ENCODE measurements at places on chromosomes 5 and 9.

GRCh38 chr5:137847687-137848086 lies 20.0 kb upstream of the MYOT start:
- DNase-seq: no peak

DNA sequence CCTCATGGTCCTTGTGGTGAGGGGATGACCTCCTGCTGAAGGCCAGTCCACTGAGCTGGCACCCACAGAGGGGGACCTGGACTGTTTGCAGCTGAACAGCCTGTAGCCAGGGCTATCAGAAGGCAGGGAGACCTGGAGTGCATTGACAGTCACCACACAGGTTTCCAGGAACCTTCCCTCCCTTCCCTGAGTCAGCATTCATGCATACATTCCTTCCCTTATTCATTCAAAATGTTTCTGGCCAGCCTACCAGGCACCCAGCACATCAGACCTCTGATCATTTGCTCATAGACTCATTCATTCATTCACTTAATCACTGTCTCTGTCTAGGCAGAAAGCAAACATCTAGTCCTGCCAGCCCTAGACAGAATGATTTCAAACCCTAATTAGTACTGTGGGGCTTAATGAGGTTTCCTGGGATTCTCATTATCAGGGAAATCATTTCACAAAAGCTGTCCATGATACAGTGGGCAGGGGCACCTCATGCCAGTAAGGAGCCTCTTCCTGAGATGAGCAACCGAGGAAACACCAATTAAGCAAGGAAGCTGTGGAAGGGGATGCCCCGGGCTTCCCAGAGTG lies 110.1 kb upstream of the PPP1R26 start:
- DNase-seq: no peak

- no peak for DNase-seq
Measured at GRCh38 chr5:107990881-107991810, 320.4 kb upstream of the EFNA5 start.

GRCh38 chr9:26983340-26983739 lies 22.1 kb downstream of the LRRC19 start:
- DNase-seq: no peak

GRCh38 chr5:157767689-157768088 lies 24.2 kb downstream of the LSM11 start:
- DNase-seq: no peak

- DNase-seq: no peak
Measured at GRCh38 chr9:76023715-76024195, 133.3 kb downstream of the PCSK5 start.

DNA sequence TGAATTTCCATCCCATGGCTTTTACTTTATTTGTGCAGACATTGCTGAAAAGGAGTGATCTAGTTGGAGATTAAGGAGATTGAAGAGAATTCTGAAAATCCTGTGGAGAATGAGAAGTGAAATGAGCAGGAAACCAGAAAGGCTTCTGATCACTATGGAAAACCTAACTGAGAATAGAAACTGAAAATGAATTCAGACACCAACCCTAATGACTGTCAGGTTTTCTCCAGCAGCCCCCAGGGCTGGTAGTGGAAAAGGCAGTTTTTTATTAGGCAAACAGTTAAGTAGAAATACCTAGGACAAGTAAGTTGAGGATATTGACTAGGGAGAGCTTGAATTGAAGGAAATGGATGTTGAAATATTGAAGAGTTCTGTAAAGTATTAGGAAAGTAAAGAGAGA lies 14.7 kb upstream of the ARRDC3 start:
- no peak for DNase-seq

DNA sequence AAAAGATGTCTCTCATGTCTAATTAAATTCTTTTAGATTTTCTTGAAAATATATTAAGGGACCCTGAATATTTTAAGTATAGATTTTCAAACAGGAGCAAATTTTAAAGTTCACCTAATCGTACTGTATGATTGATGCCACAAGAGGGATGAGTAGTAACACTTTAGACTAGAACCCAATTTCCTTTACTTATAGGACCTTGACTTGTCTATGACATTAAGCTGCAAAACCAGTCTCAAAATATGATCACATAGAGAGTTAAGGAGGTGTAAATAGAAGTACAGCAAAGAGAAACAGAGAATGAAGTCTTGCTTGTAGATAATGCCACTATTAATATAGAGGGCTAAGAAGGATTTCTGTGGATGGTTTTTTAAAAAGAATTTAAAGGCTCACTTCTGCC lies 312.9 kb upstream of the PRR16 start:
- DNase-seq: no peak

DNA sequence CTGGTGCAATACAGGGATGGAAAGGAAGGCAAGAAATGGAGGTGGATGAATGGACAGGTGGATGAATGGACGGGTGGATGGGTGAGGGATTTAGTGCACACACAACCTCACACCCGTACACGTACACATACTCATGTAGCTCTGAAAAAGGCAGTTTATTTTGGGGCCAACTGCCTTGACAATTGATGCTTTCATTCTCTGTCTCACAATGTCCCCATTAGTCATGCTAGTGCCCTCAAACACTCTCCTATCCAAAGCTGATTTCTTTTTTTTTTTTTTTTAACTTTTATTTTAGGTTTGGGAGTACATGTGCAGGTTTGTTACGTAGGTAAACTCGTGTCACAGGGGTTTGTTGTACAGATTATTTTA lies 495.0 kb downstream of the DMAC1 start:
- no peak for DNase-seq

DNA sequence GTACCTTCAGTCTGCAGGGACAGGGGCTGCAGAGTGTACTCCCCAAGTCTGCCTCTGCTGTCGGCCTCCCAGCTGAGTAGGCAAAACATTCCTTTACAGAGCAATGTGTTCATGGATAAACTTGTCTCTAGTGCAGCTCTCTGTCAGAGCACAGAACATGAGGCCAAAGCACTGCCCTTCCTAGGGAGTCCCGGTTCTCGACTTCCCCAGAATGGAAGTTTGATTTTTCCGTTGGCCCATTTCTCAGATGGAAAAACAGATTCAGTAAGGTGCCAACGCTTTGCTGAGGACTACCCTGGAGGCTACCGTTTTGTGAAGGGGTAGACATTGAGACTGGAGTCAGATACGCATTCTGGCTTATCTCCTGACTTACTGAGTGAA lies 422 bp upstream of the TRIM32 start:
- no peak for DNase-seq

- DNase-seq: peak; percentile 69
Measured at GRCh38 chr9:34379334-34380033, 2.8 kb upstream of the MYORG start.

GRCh38 chr9:79598562-79599345 lies 27.0 kb downstream of the TLE4 start:
- DNase-seq: no peak

- no peak for DNase-seq
Measured at GRCh38 chr5:11266331-11266730, 505.3 kb upstream of the DAP start.

DNA sequence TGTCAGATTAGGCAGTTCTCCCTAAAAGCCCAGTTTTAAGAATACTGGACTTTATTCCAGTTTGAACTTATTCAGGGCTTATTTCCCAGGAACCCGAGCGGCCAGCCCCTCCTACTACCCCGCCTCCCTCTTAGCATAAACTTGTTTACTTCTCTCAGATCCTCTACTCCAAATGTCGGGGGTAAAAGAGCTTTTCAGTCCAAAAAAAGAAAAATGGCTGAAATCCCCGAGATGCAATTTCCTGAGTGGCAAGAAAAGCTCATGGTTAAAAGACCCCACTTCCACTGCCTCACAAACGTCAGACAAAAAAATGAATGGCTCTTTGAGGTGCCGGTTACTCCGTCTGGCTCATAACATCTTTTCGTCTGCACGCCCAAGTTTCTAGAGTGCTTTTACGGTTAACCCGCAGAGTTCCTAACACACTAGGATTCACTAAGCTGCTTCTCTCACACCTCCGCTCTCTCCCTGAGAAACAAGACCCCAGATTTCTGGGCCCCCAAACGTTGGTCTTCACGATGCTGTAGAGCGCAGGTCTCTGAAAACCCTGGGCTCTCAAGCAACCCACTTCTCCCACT lies 402 bp downstream of the BRD8 start:
- no peak for DNase-seq

GRCh38 chr5:107277485-107278125 lies 393.1 kb downstream of the EFNA5 start:
- DNase-seq: no peak

DNA sequence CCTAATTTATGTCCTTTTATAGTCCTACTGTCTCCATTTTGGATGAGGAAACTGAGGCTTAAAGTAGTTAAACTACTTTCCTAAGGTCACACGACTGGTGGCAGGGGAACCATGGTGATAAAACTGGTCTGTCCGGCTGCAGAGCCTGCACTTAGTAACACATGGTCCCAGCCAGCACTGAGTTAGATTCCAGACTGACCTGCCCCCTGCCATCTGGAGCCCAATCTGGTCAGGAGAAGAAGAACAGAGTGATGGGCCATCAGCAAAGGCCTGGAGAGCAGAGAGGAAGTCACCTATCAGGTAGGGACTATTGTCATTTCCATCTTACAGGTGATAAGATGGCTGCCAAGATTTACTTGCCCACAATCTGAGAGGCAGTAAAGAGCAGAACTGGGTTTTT lies 86.6 kb upstream of the SLC25A48 start:
- no peak for DNase-seq

- no peak for DNase-seq
Measured at GRCh38 chr9:9170439-9171134, 1371.0 kb upstream of the DMAC1 start.

DNA sequence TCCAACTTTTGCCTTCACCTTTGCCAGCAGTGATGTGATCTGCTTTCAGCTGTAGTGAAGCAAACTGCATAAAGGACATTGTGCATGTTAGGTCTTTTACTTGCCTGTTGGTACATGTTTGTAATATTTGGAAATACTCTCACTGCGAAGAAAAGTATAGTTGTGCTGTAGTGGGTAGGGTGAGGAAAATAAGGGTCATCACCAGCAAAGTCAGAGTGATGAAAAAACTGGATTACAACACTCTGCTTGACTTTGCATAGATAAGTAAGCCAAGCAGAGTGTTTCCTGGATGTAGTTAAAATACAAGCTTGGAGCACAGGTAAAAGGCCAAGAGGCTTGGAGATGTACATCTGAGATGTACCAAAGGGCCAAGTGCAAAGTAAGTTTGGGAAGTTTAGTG lies 16.7 kb downstream of the TGFBR1 start:
- DNase-seq: no peak

DNA sequence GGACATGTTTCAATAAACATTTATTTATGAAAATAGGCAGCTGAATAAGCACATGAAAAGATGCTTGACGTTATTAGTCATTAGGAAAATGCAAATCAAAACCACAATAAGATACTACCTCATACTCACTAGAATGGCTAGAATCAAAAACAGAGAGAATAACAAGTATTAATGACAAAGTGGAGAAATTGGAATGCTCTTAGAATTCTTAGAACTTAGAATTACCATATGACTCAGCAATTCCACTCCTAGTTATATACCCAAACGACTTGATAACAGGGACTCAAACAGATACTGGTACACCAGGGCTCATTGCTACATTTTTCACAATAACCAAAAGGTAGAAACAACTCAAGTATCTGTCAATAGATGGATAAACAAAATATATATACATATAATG lies 15.1 kb upstream of the TRIM36 start:
- DNase-seq: no peak

DNA sequence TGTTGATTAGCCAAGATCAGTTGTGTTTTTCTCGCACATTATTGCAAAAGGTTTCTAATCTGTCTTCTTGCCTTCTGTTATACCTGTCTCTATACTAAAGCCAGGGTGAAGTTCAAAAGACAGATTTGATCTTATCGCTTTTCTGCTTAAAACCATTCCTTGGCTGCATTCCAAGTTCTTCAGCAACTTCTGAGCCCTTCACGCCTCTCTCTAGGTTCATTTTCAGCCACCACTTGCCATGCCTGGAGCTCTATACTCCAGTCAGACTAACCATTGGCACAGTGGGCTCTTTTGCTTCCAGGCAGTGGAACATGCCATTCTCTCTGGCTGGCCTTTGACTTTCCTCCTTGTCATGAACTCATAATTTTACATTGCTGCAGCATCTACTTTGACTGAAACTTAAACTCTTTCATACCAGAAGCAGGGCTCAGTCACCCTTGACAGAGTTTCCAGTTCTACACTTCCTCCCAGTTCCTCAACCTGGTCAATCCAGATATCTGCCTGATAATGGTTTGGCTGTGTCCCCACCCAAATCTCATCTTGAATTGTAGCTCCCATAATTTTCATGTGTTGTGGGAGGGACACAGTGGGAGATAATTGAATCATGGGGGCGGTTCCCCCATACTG lies 114.4 kb downstream of the SLC12A2 start:
- no peak for DNase-seq

DNA sequence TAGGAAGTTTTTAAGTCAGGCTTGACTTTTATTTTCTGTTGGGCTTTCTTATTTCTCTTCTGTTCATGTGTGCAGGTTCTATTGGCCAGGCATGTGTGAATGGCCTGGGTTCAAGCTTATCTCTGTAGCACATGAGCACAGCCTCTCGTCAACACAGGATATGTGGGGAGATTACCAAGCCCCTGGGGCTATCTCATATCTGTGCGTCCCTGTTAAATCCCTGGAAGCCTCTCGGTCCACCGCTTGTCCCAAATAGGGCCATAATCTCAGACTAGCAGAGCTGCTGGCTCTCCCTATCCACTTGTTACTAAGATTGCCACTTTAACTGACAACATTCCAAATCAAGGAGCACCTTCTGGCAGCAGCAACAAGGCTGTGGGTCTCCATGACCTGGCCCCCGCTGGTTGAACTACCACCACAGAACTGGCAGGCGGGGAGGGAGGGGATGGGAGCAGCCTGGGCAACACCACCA lies 28.4 kb upstream of the EBF1 start:
- no peak for DNase-seq
